Activated T-helper 1 cell treated with anti-CD3 and anti-CD28 coated beads, Interleukin-2, amount 50 U/mL, for 16 hours (primary cell): ENCODE measurements at places on chromosomes 3 and 15.

- DNase-seq = no peak
Observed at GRCh38 chr3:194811118-194811517, 125.4 kb downstream of the FAM43A start.

- no peak for DNase-seq
Observed at GRCh38 chr3:9416139-9416780, 18.8 kb downstream of the SETD5 start.

DNA sequence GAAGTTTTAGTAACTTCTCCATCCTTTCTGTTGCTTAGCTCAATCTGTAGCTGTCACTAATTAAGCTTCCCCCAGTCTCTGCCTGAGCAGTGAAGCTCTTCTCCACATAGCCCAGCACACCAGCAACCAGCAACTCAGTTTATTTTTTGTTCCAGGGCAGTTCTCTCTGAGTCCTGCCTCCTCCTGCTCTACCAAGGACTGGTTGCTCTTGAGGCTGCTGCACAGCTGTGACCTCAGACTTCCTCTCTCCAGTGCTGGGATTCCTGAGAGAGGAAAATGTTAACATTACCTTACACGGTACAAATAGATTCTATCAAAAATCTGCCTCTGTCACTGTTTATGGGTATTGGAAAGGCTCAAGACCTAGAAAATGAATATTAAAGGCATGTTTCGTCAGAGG lies 294.7 kb downstream of the OXSM start:
- no peak for DNase-seq

DNA sequence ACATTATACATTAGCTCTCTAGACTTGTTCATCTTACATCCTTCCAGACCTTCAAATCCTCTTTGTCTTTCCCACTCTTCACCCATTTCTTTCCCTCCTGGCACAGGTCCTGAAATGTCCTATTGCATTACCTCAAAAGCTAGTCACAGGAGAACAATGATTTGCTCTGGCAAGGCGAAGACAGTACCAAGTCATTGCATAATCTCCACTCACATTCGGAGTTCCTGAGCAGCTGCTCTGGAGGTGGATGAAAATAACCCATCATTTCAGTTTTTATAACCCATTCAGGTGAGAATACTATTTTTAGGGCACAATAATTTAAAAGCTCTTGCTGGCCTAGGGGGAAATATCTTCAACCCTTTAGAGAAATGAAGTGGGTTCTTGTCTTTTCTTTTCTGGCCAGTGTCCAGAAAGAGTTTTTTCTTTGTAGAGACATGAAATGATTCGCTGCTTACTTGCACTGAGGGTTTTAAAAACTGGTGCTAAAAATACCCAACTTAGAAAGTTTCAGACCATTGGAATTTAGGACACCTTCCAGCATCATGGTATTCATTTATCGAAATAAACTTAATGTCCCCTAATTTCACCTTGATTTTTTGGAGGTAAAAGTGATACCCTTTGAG lies 23.4 kb upstream of the DYNC1LI1 start:
- no peak for DNase-seq

DNA sequence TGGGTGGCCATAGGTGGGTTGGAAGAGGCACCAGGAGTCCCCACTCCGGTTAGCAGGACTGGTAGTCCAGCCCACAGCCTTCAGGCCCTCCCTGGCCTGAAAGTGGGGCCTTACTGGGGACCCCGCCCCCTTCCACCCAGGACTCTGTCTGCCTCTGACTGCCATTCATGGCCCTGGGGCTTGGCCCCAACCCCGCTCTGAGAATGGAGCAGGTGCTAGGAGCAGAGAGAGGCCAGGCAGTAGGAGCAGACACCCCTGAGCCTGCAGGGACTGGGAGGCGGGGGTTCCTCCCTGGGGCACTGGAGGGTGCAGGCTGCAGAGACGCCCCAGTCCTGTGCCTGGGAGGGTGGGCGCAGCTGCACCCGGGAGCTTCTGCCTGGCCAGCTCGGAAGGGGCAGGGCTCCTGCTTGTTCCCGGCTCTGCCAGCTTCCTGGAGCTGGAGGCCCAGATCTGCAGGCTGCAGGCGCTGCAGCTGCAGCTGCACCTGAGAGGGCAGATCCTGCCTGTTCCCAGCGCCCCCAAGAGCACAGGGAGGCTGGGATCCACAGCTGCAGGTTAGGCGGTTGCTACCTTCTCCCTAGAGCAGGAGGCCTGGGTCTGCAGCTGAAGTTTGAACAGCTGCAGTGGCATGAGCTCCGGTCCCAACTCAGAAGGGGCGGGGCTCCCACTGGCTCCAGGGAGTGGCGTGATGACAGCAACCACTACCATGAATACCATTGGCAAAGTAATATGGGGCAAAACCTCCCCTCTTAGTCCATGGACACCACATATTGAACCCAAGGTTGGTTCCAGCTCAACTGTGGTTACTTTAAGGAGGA lies 194.7 kb downstream of the SQOR start:
- no peak for DNase-seq

- no peak for DNase-seq
Observed at GRCh38 chr3:167484551-167484950, 10.7 kb upstream of the SERPINI2 start.

DNA sequence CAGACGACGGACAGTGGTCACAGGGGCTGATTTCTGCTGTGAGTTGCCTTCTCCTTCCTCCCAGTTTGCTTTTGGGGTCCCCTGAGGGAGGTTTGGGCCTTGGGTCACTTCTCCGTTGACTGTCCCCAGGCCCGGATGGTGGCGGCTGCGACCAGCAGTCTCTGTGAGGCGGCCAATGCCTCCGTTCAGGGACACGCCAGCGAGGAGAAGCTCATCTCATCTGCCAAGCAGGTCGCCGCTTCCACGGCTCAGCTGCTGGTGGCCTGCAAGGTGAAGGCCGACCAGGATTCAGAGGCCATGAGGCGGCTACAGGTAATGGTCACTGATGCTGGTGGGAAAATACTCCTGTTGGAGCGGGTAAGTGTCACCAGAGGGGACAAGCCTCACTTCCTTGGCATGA lies 206.8 kb upstream of the TPM1 start:
- DNase-seq = no peak

DNA sequence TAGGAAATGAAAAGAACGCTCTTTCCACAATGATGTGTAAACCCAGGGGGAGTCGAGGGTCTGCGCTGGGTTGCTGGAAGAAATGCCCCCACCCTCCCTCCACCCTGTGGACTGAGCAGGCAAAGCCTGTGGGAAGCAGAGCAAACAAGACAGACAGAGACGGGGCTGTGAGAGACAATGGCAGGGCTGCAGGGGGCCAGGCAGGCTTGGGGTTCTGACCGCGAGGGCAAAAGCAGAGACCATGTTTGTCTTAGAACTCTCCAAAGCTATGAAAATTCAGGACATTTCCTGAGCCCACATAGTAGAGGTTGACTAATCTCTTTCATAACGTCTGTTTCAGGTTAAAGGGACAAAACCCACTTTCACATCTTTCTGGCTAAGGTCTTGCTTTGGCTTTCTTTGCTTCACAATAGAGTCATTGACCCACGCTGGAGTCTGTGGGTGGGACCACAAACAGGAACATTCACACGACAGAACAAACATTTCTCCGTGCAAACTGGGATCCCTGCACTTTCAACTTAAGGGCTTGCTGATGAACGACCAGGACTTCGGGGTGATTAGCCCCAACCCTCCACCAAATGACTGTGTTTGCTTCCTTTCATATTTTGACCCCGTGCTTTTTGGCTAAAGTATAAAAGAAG lies 156.0 kb upstream of the TPM1 start:
- DNase-seq = no peak

DNA sequence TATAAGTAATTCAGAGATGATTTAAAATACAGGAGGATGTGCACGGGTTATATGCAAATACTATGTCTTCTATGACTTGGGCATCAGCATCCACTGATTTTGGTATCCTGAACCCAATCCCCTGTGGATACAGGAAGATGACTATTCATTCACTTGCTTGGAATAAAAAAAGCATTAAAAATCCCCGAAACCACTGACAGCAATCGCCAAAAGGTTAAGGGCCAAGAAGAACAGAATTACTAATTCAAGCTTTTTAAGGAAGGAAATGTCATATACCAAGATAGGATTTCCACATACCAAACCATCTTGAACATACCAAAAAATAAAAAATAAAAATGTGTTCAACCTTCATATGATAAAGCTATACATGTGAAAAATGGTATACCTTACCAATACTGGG lies 93.7 kb downstream of the DLG1 start:
- DNase-seq = no peak

GRCh38 chr15:81311752-81312464 lies 12.0 kb downstream of the STARD5 start:
- no peak for DNase-seq

DNA sequence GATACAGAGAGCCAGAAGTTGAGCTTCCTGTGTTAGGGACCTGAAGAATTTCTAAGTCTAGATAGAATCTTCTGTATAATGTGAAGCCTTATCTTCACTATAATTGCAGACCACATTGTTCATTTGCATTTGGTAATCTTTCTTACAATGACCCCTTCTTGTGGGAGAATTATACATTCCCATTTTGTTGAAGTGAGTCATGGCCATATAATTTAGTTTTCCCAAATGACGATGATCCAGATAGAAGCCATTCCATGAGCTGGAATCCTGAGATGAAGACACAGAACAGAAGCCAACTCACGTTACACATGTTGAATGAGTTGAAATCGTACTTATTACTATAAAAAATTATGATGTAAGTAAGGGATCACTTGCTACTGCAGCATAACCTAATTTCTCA lies 187.8 kb downstream of the TUSC7 start:
- no peak for DNase-seq

GRCh38 chr3:4822568-4822967 lies 156.7 kb upstream of the BHLHE40 start:
- no peak for DNase-seq

- no peak for DNase-seq
Observed at GRCh38 chr3:195197765-195198425, 73.1 kb downstream of the XXYLT1 start.

DNA sequence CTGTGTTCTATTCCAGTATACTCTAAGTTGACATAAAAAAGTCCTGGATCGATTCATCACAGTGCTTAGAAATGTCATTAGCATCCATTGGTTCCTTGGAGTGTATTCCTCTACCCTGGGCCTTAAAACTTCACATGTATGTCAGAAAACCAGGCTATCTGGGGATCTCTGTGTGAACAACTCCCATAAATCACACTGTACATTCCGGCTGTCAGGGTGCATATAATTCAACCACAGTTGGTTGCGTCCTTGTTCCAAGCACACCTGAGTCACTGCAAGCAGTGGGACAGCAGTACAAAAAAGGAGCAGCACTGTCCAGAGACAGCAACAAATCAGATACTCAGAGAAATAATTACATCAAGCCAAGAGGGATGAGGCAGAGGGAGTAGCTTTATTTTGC lies 52.4 kb downstream of the PDZRN3 start:
- no peak for DNase-seq

DNA sequence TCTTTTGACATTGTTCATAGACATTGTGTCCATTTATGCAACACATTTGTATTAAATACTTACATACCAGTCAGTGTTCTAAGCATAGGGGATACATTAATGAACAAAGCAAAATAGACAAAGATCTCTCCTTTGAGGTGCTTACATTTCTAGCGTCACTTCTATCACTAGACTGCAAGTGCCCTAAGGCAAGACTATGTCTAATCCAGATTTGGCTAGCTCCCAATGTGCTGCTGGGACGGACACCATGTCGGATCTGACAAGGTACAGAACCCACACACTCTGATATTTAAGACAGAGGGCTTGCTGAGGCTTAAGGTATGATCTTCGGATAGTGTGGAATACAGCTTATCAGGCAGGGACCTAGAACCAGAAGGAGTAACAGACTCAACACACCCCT lies 41.4 kb downstream of the MYLK start:
- no peak for DNase-seq

DNA sequence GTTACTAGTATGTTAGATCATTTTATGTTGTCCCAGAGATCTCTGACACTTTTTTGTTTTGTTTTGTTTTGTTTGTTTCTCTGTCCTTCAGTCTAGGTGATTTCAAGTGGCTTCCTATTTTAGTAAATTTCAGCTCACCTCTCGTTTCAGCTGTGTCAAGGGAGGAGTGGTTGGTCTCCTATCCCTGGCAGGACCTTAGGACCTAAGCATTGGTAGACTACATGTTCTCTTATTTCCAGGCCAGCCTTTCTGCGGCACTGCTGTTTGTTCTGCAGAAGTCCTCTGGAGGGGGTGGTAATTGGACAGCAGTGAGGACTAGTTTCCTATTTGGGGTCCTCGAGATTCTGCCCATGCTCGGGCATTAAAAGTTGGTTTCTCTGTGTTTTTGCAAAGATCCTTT lies 31.8 kb downstream of the MGA start:
- no peak for DNase-seq

DNA sequence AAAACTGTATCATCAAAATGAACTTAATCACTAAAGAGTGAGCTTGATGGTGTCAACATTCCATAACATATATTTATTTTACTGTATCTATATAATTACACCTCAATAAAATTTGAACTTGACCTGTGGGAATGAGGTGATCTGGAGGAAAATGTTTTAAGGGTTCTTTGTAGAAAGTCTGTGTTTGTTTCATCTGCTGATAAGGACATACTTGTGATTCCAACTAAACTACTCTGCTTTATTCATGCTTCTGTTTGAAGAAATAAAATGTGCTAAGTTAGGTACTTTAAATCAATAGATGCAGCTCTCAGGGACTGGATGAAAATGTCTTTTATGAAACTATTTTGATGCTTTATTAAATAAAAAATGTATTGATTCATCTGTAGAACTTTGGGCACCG lies 11.6 kb upstream of the PLOD2 start:
- DNase-seq = no peak

- DNase-seq = no peak
Observed at GRCh38 chr3:192409838-192410683, 317.3 kb downstream of the FGF12 start.

- DNase-seq = no peak
Observed at GRCh38 chr3:48505146-48505545, 1.2 kb upstream of the SHISA5 start.

- no peak for DNase-seq
Observed at GRCh38 chr3:116020495-116020894, 397.2 kb downstream of the GAP43 start.

DNA sequence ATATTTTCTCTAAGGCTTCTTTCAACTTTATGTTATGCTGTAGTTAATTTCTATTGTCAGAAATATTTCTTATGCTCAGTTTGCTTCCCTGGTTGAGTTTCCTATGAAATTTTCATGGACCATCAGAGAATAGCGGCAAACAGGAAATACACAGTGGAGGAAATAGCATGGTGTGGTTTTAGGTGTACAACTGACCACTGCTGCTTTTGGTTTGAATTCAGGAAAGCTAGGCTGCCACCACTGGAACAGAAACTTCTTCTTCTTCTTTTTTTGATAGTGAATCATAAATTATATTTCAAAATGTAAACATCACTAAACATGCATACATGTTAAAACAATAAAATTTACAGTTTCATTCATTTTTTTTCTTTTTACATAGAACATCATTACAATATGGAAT lies 316.6 kb upstream of the TGFBR2 start:
- no peak for DNase-seq
